ENCODE measurements at places on chromosomes 16 and 17.

DNA sequence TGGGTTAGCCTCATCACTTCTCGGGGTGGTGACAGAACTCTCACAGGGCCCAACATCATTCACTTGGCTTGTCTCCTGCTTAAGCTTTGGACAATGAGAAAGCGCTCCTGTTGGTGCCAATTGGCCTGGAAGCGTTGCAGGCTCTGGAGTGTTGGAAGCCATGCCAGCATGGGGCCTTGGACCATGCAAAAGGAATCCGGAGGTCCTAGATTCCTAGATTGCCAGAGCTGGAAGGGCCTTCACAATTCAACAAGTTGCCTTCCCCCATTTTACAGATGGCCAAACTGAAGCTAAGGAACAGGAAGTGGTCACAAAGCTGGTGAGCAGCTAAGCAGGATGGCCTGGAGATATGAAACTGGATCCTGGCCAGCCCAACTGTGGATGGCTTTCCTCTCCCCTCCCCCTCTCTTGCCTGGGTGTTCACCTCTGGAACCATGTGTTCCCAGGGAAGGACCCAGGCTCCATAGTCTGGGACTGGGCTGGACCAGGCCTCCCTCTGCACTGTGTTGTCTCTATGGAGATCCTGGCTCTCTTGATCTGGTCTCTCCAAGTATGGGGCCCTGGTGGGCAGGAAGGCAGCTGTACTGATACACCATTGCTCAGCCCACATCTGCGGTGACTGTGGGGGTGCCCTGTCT lies 6.0 kb upstream of the IGFBP4 start:
- DNase-seq, result no peak

DNA sequence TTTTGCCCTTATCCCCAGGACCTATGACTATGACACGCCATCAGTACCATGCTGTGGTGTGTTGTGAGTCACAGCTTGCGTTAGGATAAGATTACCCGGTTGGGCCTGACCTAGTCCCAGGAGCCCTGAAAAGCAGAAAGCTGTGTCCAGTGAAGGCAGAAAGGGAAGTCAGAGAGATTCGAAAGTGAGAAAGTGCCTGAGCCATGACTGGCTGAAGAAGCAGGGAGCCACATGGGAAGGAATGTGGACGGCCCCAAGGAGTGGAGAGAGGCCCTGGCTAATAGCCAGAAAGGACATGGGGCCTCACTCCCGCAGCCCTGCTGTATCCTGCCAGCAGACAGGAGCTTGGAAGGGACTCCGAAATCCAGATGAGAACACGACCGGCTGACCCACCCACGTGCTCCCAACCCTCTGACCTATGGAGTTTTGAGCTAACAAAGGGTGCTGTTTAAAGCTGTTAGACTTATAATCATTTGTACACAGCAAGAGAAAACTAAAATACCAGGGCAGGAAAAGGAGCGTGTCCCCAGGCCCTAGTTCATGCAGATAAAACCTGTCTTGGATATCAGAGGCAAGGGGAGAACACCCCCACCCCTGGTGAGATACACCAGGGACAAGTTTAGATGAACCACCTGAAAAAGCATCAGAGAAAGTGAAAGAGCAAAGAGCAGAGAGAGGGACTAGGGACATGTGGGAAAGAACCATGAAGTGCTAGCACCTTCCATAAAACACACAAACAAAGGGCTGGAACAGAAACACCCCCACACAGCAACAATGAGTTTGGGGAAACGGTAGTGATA lies 115.3 kb downstream of the SLC39A11 start:
- no peak for DNase-seq

GRCh38 chr16:30923554-30924075 lies at the start of gene FBXL19:
TSS of gene FBXL19 (plus strand) at chr16:30923572. CDS start at chr16:30925755, 2,183 bp downstream.
- DNase-seq, result no peak

DNA sequence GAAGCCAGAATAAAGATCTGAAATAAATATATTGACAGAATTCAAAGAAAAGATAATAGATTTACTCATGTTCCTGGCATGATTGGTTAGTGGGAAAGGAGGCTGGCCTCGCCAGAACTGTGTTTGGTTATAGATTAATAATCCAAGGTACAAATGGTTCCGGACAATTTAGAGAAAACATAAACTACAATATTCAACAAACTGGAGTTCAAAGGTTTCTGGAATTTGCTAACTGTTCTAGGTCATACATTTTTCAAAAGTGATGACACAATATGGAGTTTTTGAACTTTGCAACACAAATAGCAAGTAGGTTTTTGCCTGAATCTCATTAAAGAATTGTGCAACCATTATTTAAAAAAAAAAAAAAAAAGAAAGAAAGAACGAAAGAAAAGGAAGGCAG lies 251.7 kb upstream of the SALL1 start:
- no peak for DNase-seq

DNA sequence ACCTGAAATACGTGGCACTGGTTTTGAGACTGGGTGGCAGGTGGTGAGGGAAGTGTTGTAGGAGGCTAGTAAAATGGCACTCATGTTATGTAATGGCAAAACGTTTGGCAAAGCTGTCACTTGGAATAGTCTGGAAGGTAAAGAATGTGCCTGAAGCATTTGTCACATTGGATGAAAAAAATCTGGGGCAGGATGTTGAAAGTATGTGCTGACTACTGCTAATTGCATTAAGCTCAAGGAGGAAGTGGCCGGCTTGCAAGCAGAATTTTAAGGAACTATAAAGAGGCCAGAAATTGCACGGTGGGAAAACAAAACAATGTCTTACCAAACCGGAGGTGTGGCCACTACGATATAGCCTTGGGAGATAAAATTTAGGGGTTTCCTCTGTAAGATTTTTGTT lies 26.6 kb upstream of the NLRP1 start:
- no peak for DNase-seq

GRCh38 chr16:59249011-59249410 lies 514.9 kb upstream of the GOT2 start:
- DNase-seq, result no peak

- no peak for DNase-seq
Observed at GRCh38 chr17:39564211-39564848, 43.4 kb downstream of the NEUROD2 start.
